OCI-LY7 (cell line): ENCODE measurements at places on chromosomes 6 and 20. TPM values are rescaled to one million over a fixed set of nuclear protein-coding genes. Genes with fewer than 3 reads are reported as not detected.

- no peak for DNase-seq
These were observed 17.6 kb upstream of the PYGB start for GRCh38 chr20:25230166-25230831.

- no peak for DNase-seq
These were observed 103.7 kb downstream of the LINC00237 start for GRCh38 chr20:21002486-21002885.

GRCh38 chr6:53523511-53524454 lies 21.1 kb downstream of the GCLC start:
- no peak for DNase-seq

DNA sequence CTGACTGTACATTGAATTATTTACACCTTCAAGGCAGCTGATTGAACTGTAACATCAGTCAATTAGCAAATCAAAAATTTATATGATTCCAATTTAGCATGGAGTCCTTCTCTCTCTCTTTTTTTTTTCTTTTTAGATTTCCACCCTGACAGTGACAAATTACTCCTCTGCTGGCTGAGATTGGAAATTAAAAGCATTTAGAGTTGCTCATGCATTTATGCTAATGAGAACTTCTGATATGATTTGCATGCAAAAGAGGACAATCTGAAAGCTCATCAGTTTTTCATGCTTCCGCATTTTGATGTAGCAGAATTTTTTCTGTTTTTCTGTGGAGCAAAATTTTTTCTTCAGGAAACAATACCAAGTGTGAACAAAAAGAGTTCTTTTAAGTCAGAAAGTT lies 130.5 kb upstream of the NOX3 start:
- DNase-seq, result peak; percentile 17

DNA sequence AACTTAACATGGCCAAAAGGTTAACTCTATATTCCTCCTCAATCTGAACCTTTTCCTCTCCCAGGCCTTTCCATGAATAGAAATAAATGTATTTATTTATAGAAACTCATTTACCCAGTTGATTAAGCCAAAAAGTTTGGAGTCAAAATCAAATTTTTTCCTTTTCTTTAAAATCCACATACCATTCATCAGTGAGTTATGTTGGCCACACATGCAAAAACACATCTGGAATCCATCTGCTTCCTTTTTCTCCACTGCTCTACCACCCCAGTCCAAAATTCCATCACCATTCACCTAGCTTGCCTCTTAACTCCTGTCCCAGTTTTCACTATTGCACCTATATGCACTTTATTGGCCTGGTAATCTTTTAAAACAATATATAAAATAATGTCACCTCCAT lies 62.4 kb upstream of the TMEM200A start:
- DNase-seq, result no peak

DNA sequence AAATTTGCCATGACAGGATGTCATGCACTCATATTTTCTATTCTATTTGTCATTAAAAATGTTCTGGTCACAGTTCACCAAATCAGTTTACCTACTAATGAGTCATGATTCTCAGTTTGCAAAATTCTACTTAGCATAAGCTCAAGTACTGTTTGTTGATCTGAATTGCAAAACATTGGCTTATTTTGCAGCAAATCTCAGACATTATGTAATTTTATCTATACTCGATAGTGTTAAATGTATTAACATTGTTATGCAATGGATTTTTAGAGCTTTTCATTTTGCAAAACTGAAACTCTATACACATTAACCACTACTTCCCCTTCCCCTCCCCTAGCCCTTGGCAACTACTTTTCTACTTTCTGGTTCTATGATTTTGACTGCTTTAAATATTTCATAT lies 213.8 kb upstream of the ZFP64 start:
- no peak for DNase-seq

GRCh38 chr20:4014031-4014474 lies 1.3 kb downstream of the RNF24 start:
- DNase-seq, result peak; percentile 48

DNA sequence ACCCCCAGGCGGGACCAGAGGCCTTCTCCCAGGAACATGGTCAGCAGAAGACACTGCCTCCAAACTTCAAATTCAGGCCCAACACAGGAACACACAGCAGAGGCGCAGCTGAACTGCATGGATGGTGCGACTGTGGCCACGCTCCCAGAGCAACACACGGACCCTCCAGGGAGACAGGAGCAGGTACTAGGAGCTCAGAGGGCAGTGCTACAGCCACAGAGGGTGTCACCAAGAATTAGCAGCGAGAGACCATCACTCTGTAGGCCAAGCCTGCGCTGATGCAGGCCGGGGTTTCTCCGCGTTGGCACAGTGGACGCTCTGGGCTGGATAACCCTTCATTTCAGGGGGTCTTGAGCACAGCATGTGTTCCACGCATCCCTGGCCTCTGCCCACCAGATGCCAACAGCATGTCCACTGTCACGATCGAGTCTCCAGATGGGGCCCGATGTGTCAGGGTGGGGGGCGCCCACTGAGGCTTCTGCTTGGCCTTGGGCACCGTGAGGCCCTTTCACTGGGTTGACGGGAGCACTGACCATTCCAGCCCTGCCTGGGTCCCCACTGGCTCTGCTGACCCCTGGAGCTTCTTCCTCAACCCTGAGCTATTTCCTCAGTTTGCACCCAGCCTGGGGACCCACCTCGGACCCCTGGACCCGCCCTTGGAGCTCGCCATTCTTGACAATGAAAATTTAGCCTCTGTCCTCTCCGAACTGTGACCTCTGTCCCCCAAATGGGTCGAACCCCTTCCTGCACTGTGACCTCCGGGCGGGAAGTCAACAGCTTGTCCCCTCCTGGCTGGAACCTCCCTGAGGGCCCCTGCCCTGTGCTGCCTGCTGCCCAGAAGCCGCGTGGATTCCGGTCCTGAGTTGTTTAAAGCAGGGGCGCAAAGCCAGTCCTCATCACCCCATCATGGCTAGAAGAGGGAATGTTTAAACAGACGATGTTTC lies 239.4 kb downstream of the DLL1 start:
- DNase-seq, result no peak

DNA sequence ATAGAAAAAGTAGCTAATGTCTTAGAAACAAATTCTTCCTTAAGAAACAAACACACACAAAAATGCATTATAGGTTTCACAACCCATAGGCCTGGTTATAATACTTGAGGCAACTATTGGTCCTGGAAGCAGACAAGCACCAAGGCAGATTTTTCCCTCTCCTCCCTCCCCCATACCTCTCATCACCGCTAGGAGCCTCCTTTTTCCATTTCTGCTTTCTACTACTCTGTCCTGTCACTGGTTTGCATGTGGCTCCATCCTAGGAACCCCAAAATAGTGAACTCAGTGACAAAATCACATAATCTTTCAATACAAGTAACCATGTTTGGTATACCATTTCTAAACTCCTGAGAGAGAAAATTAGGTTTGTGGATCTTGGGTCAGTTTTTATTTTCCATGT lies 66.1 kb downstream of the HMGCLL1 start:
- DNase-seq, result no peak

DNA sequence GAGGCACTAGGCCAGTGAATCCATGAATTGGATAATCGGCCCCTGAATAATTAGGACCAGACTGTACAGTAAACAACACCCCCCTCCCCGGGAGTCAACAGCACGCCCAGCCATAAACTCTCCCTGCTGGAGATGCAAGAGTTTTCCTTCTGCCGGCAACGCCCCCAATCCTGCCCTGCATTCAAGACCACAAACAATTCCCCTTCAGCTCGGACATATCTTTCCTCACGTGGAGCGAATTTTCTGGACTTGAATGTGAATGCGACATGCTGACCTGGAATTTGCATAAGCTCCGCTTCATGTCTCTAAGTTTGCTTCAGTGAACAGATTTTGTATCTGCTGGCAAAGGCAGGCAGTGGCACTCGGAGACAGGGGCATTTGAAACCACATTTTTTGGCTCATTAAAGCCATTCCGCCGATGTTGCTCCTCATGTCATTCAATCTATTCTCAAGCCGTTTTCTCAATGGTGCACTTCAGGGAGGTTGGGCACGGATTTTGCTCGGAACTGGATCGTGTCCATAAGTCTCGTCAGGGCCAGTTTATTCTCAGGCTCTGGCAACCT lies 38.0 kb upstream of the GMPR start:
- no peak for DNase-seq

- no peak for DNase-seq
These were observed 267.2 kb upstream of the ECI2 start for GRCh38 chr6:4402477-4402976.

DNA sequence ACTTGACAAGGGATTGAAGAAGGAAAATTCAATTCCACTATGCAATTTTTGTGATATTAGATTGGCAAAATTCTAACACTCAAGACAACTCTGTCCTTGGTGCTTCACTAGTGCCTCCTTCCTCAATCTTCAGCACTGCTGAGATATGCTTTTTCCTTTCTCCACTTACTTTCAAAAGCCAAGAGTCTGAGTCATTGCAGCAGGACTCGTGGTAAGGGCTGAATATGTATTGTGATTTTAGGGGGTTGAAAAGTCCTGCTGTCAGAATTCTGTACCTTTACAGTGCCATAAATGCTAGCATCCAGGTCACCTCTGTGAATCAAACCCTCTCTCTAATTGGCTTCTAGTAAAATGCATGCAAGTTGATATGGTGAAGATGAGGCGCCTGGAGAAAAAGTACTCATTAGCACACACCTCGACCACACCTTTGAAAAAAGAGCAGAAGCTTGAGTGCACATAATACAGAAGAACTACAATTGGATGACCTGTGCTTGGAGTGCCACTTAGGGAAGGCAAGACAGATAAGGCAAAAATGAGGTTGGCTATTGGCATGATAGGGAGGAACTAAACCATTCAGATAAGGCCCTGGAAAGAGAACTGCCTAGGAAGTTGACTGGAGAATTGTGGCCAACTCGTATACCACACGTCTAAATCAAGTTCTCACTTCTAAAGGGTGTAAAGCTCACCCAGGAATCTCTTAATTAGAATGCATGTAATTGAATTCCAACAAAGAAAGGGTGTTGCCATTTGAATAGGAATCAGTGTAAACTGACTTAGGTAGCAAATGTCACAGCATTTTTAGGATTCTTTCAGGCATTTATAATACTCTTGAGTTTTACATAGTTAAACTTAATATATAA lies 43.6 kb upstream of the FAM83B start:
- DNase-seq, result no peak

DNA sequence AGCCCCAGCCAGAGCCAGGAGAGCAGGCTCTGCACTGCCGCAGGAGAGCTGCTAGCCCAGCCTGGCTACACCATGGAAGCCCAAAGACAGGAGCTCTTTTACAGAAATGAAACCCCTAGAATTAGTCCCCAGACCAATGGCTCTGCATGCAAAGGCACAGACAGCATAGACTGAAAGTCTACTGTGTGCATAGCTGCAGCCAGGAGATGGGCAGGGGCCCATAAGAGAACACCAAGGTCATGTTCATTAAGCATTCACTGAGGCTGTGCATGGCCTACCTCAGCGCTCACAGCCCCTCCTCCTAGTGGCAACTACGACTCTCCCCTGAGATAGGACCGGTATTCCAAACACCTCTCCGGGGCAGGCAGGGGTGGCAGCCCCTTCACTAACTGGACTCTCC lies 34.9 kb downstream of the SNX5 start:
- no peak for DNase-seq

GRCh38 chr20:49675368-49676151 lies 38.1 kb downstream of the B4GALT5 start:
- DNase-seq, result no peak

GRCh38 chr6:89564752-89565427 lies 73.7 kb downstream of the LYRM2 start:
- no peak for DNase-seq

DNA sequence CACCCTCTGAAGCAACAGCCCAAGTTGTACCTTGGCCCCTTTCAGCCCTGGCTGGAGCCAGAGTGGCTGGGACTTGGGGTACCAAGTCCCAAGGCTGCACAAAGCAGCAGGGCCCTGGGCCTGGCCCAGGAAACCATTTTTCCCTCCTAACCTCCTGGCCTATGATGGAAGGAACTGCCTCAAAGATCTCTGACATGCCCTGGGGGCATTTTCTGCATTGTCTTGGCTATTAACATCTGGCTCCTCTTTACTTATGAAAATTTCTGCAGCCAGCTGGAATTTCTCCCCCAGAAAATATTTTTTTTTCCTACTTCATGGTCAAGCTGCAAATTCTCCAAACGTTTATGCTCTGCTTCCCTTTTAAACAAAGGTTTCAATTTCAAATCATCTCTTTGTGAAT lies 269.4 kb upstream of the CDYL start:
- DNase-seq, result no peak

DNA sequence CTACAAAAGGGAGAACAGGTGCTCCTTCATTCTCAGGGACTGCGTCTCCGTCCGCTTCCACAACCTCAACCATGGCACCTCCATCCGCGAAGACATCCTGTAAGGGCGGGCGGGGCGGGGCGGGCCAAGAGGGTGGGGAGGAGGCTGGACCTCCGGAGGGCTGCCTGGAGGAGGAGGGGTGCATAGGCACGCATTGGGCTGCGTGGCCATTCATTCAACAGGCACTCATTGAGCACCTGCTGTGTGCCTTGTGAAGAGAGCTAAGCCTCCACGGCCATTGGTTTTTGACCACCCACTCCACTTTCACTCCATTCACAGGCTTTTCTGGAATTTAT lies 435 bp downstream of the ZSWIM3 start:
- DNase-seq, result peak; percentile 58

DNA sequence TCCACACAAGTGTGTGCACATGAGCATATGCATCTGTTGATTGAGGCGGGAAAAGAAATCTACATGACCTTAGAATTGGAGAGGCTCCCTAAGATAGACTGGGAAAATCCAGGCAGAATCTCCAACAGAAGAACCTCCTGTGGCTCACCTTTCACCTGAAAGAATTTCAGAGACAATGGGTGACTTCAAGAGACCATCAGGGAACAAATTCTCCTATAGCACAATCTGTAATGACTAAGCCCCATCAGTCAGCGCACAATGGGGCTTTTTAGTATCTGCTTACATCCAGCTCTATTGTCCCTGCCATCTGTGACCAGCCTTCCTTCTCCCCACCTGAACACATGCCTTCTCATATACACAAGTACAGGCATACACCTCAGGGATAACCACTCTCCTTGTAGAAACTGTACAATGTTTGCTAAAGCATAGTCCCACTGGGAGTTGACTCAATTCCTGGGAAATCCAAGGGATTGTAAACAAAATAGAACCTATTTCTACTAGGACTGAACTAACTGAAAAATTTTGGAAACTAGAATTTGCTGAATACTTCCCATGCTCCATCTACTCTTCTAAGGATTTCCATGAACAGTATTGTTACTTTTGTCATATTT lies 150.8 kb upstream of the STXBP5 start:
- no peak for DNase-seq

- DNase-seq, result no peak
These were observed 122.4 kb downstream of the RIN2 start for GRCh38 chr20:19880256-19881079.

SNPH gene
- total RNA-seq, result not detected in 2 replicates

OPRM1 gene
- not detected in 2 replicates for total RNA-seq

CCN6 gene
- not detected in 2 replicates for total RNA-seq

ANKRD66 gene
- not detected in 2 replicates for total RNA-seq

RIN2 gene
- not detected in 2 replicates for total RNA-seq

BTBD3 gene
- total RNA-seq, result 0.26 and 0.82 TPM in 2 replicates

MAP7 gene
- total RNA-seq, result not detected in 2 replicates

TPD52L1 gene
- not detected in 2 replicates for total RNA-seq

PTCRA gene
- 0.91 TPM in 1 of 2 replicates, not detected in the other for total RNA-seq
